ENCODE measurements at places on chromosomes 12 and 14. TPM values are rescaled to one million over a fixed set of nuclear protein-coding genes. Genes with fewer than 3 reads are reported as not detected.

Gene ESRRB
- 0.14 TPM for total RNA-seq

Gene LRR1
- total RNA-seq = 47.9 TPM

Gene KERA
- not detected for total RNA-seq

Gene BHLHE41
- total RNA-seq = not detected

Gene KRT83
- not detected for total RNA-seq

Gene CCDC175
- not detected for total RNA-seq

Gene TPH2
- not detected for total RNA-seq

Gene CRACR2A
- total RNA-seq = 19.2 TPM

Gene C12orf60
- 3.0 TPM for total RNA-seq

Gene FCF1
- total RNA-seq = 112 TPM

Gene PLA2G1B
- 0.51 TPM for total RNA-seq

Gene PNN
- 87.8 TPM for total RNA-seq

Gene FGD6
- total RNA-seq = 1.1 TPM

Gene NKX2-1
- total RNA-seq = not detected

Gene SLC6A15
- total RNA-seq = 0.43 TPM

Gene WNT5B
- not detected for total RNA-seq

Gene TAS2R9
- not detected for total RNA-seq

Gene POTEG
- total RNA-seq = not detected

Gene STON2
- total RNA-seq = 0.19 TPM

Gene OR6C2
- not detected for total RNA-seq

Gene RESF1
- total RNA-seq = 78.8 TPM

Gene SPX
- 0.61 TPM for total RNA-seq

Gene ANAPC5
- 113 TPM for total RNA-seq

Gene ACSM4
- total RNA-seq = not detected

Gene TSPAN19
- total RNA-seq = not detected

Gene FICD
- total RNA-seq = 4.5 TPM

Gene SYCP3
- not detected for total RNA-seq

Gene TCL1B
- not detected for total RNA-seq

Gene R3HDM2
- total RNA-seq = 52.5 TPM

Gene ACOT6
- 0.18 TPM for total RNA-seq

Gene EP400
- total RNA-seq = 51.3 TPM

Gene KRT80
- total RNA-seq = not detected

Gene RTN1
- total RNA-seq = not detected

Gene LIN52
- total RNA-seq = 13.2 TPM

Gene SERPINA5
- not detected for total RNA-seq

Gene TDRD9
- 0.42 TPM for total RNA-seq

Gene IL31
- total RNA-seq = 2.1 TPM

Gene NRXN3
- total RNA-seq = not detected

Gene KIF21A
- total RNA-seq = 12.0 TPM

Gene EFCAB11
- 4.8 TPM for total RNA-seq

Gene P2RX2
- total RNA-seq = not detected

Gene POLE2
- 43.0 TPM for total RNA-seq

Gene FAM181A
- not detected for total RNA-seq

Gene OLR1
- not detected for total RNA-seq

Gene LRP10
- total RNA-seq = 41.8 TPM

Gene LRRC10
- not detected for total RNA-seq

Gene DTX1
- 12.0 TPM for total RNA-seq

Gene SLC6A12
- total RNA-seq = 0.37 TPM

Gene NTS
- total RNA-seq = not detected

Gene OR4E2
- not detected for total RNA-seq

Gene ALG10
- total RNA-seq = 22.6 TPM

Gene FAR2
- 7.8 TPM for total RNA-seq

Gene BLOC1S1
- 115 TPM for total RNA-seq

Gene SLC38A6
- total RNA-seq = 4.5 TPM

Gene ADAM21
- total RNA-seq = 0.11 TPM

Gene KRT72
- total RNA-seq = 3.2 TPM

Gene LDHB
- total RNA-seq = 918 TPM

Gene PPTC7
- total RNA-seq = 36.5 TPM

Gene MYL6
- total RNA-seq = 692 TPM

Measured in activated CD4-positive, alpha-beta T cell treated with anti-CD3 and anti-CD28 coated beads for 36 hours (primary cell).